T-helper 17 cell (primary cell): ENCODE measurements at places on chromosomes 1 and 21. TPM values are rescaled to one million over a fixed set of nuclear protein-coding genes. Genes with fewer than 3 reads are reported as not detected.

DNA sequence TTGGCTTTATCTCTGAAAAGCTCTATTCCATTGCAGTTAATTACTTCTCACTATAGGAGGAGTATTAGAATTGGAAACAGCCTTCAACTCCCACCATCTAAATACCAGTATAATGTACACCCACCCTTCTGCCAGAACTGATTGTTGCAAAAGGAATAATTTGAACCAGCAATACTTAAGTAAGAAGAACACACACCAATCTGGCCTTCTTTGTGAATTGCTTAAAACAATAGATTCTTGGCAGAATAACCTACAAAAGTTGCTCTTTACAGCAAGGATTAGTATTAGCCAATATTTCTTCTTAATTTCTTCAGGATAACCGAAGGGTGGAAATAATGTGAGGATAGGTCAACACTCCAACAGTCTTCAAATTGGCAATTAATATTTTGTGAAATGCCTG lies 54.9 kb upstream of the ADAMTS5 start:
- H3K27ac ChIP-seq: no peak overlapping the region
- H3K27me3 ChIP-seq: no peaks in the 10 kb centered on the region
- DNase-seq: no peak

GRCh38 chr1:99252630-99253029 lies 11.7 kb upstream of the PLPPR4 start:
- no peaks in the 10 kb centered on the region for H3K36me3 ChIP-seq
- H3K27ac ChIP-seq: no peak overlapping the region
- H3K4me1 ChIP-seq: no peaks in the 10 kb centered on the region
- peaks cover 4% of the 10 kb centered on the region for H3K27me3 ChIP-seq
- H3K4me3 ChIP-seq: no peak overlapping the region
- no peak for DNase-seq

- no peak for DNase-seq
- H3K4me3 ChIP-seq: no peak overlapping the region
- H3K36me3 ChIP-seq: peaks cover 2% of the 10 kb centered on the region
- H3K27me3 ChIP-seq: no peaks in the 10 kb centered on the region
- no peak overlapping the region for H3K27ac ChIP-seq
- peaks cover 5% of the 10 kb centered on the region for H3K4me1 ChIP-seq
Measured at GRCh38 chr1:28213315-28213714, 19.5 kb downstream of the DNAJC8 start.

GRCh38 chr1:223712850-223713474 lies 623 bp downstream of the CAPN2 start:
- DNase-seq: peak; percentile 26
- peaks cover 58% of the 10 kb centered on the region for H3K4me1 ChIP-seq
- H3K27me3 ChIP-seq: no peaks in the 10 kb centered on the region
- peaks cover 15% of the 10 kb centered on the region for H3K36me3 ChIP-seq
- peak overlapping the region; percentile 97 for H3K27ac ChIP-seq

DNA sequence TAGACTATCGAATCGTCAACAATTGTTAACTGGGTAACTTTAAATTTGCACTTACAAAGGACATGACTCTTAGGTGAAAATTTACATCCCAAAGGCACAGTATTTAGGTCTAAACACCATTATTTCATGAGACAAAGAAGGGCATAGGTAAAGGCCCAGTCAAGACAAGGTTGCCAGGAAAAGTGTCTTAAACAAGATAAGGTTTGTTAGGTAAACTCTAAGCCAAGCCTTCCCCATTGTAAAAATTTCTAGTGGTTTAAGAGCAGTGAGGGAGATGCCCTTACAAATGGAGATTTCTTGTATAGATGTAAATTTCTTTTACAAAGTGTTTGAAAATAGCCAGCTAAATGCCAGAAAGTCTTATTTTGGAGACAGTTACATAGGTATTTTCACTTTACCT lies 36.9 kb upstream of the FNBP1L start:
- DNase-seq: no peak
- H3K4me3 ChIP-seq: no peak overlapping the region
- H3K36me3 ChIP-seq: peaks cover 4% of the 10 kb centered on the region
- no peak overlapping the region for H3K27ac ChIP-seq
- peaks cover 3% of the 10 kb centered on the region for H3K4me1 ChIP-seq

DNA sequence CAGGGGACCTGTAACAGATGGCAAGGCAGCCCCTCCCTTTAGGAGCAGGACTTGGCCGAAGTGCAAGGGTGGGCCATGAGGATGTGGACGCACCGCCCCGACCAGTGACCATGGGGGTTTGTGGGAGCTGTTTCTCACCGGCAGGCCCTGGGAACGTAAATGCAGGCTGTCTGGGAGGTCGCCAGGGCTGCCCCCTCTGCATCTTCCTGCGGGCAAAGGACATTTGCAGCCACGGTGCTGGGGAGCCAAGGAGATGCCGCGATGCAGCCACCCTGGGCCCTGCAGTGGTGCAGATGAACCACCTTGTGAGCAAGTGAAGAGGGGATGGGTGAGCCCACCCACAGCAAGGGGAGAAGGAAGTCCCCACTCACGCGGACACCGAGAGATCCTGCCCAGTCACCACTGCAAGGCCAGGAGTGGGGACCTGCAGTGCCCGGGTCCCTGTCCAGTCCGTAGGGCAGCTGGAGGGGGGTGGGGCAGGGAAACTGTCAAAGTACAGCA lies 121.1 kb downstream of the SIK1 start:
- H3K27ac ChIP-seq: no peak overlapping the region
- no peak overlapping the region for H3K4me3 ChIP-seq
- no peak for DNase-seq
- H3K4me1 ChIP-seq: no peaks in the 10 kb centered on the region
- peaks cover 45% of the 10 kb centered on the region for H3K27me3 ChIP-seq

Gene FCGR3B
- total RNA-seq: not detected

Gene HMGB4
- total RNA-seq: not detected

Gene LCE3C
- total RNA-seq: not detected

Gene SMPDL3B
- not detected for total RNA-seq

Gene VHLL
- not detected for total RNA-seq

Gene TNFAIP8L2
- total RNA-seq: 5.4 TPM
